Fibroblast of mammary gland (primary cell): ENCODE measurements at places on chromosomes 2 and 18.

DNA sequence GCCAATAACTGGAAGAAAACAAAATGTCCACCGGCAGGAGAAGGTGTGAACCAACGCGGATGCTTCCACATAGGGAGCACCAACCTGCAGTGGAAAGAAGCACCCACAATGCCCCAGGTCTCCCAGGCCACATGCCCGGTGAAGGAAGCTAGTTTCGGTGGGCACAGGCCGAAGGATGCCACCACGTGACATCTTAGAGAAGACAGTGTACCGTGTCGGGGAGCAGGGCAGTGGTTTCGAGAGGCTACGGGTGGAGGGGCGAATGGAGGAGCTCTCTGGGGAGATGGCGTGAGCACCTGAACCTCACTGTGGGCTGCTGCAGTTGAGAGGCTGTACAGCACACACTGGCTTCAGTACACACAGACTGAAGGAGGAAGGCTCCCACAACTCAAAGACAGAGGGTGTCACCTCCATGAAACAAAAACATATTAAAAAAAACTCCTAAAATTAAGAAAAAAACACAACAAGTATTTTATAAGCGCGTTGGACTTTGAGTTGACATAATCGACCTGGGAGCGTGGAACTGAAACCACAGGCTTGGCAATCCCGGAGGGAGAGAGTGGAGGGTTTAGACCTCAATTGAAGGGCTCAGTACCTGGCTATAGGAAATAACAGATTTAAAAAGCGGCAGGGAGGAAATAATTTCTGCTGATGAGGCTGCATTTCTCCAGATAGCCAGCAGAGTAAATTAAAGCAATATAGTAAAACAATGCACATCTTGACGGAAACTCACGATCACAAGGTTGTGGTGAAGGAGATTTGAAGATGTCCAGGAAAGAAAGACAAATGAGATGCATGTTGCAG is 160.1 kb downstream of the RTP5 start:
- no peak for DNase-seq

DNA sequence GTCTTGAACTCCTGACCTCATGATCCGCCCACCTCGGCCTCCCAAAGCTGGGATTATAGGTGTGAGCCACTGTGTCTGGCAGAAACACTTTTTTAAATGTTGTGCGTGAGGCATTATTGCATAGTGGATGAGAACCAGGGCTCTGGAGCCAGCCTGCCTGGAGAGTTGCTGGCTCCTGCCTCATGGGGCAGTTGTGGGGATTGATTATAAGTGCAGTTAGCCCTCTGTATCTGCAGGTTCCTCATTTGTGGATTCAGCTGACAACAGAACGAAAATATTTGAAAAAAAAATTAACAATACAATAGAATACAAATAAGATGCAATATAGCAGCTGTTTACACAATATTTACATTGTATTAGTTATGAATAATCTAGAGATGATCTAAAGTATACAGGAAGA is 129.4 kb upstream of the EML6 start:
- no peak for DNase-seq

GRCh38 chr2:118889995-118890394 is 42.5 kb upstream of the EN1 start:
- no peak for DNase-seq

DNA sequence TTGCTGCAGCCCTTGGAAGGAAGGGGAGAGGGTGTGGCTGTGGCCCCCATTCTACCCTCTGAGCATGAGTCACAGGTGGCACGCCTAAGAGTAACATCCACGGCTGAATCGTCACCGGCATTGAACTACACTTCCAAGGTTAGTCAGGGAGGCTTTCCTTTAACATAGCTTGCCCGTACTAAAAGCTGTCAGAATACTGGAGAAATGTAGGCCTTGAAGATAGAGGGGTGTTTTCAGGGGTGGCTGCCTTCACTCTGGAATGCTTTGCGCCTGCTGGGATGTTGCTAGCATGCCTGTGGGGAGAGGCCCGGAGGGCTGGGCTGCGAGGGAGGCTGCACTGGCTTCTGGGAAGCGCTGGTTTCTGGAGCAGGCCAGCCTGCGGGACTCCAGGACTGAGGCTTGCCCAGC is 333.7 kb downstream of the AGAP1 start:
- peak; percentile 50 for DNase-seq

GRCh38 chr18:28256166-28256565 is 79.2 kb upstream of the CDH2 start:
- no peak for DNase-seq

- no peak for DNase-seq
Measured at GRCh38 chr2:7648221-7648795, 731.1 kb downstream of the RNF144A start.

- DNase-seq, result no peak
Measured at GRCh38 chr2:5594249-5594695, 97.9 kb upstream of the SOX11 start.

DNA sequence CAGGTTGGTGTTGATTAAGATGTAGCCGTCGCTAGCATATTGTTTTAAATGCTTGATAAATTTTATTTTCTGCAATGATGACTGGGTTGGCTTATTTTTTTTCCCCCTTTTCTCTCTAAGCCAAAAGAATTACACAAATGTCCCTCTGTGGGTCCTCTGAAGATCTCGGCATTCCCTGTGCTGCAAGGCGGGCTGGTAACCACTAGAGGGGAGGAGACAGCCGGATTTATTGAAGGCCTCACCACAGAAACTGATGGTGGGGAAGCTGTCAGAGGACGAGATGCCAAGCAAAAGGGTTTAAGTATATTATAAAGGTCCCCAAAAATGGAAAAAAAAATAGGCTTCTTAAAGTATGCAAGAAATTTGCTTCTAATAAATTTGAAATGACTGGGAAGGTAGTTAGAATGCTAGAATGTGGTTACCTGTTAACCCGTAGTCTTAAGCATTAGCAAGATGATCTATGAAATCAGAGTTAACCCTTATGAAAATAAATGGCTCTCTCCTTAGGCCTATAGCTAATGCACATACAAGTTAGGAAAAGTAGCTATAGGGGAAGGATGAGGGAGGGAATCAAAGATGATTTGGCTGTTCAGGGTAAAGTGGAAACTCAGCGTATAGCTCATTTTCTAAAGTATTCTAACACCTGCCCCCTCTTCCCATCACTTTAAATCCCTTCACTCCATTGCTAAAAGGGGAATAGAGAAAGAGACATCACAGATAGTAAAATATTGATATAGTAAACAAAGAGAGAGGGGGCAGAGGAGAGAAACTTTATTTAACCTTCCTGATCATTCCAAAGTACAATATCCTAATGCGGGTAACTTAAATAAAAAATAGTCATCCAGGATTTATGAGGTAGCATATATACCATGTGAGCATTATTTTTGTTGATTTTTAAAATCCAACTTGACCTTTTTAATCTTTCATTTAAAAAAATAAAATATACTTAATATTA is 894.5 kb upstream of the POU3F3 start:
- DNase-seq, result peak; percentile 18

- DNase-seq, result no peak
Measured at GRCh38 chr18:74360852-74361655, 45.4 kb downstream of the C18orf63 start.

DNA sequence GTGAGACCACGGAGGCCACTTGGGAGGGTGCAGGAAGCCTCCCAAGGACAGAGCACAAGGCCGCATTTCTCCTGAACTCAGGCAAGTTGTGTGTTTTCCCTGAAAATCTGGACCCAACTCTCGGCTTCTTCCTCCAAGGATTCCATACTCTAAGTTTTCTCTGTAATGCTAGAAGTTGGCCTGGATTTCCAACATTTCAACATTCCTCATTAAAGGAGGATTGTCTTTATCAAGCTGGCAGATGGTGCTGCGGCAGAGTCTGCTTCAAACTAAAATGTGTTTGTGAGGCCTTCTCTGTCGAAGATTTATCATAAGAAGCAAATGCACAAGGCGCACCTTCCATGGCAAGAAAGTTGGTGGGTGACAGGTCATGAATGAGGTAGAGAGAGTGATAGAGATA is 94.4 kb upstream of the SATB2 start:
- DNase-seq, result no peak

DNA sequence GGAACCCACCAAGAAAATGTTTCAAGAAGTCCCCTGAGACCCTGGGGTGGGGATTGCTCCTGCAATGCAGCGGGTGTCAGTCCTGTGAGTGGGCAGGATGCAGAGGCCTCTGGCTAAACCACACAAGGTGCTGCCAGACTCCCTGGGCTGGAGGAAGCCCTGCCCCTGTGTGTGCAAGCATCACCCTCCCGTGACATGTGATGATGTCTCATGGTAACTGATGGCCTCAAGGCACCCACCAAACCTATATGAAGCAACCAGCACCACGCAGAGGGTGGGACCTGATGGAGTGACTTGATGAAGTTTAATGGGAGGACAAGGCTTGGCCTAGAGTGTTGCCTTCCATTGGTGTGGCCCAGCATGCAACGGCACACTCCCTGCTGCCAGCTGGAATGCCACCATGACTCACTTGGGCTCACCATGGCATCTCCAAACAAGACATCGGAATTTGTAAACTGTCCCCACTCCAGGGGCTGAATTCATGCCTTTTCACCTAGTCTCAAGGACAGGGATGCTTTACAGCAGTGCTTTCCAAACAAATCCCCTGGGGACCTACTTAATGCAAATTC is 8.7 kb upstream of the SLC14A1 start:
- DNase-seq, result no peak
